Retinal pigment epithelial cell (primary cell): ENCODE measurements at places on chromosomes 1 and 21.

DNA sequence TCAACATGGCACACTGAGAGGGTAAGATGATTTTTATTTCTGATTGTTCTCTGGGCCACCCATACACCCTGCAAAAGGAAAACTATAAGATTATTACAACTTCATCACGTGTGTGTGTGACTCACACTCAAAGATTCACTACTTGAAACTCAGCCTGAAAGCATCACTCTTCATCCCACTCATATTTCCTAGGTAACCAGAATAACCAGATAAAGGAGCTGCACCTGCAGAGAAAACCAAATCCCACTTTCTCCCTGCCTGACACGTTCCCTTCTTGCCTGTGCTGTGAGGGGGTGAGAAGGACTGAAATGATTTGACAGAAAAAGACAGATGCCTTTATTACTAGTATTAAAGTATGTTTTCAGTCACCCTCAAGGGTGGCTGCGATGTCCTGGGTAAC is 131.6 kb downstream of the TGFBR3 start:
- no peak for DNase-seq

DNA sequence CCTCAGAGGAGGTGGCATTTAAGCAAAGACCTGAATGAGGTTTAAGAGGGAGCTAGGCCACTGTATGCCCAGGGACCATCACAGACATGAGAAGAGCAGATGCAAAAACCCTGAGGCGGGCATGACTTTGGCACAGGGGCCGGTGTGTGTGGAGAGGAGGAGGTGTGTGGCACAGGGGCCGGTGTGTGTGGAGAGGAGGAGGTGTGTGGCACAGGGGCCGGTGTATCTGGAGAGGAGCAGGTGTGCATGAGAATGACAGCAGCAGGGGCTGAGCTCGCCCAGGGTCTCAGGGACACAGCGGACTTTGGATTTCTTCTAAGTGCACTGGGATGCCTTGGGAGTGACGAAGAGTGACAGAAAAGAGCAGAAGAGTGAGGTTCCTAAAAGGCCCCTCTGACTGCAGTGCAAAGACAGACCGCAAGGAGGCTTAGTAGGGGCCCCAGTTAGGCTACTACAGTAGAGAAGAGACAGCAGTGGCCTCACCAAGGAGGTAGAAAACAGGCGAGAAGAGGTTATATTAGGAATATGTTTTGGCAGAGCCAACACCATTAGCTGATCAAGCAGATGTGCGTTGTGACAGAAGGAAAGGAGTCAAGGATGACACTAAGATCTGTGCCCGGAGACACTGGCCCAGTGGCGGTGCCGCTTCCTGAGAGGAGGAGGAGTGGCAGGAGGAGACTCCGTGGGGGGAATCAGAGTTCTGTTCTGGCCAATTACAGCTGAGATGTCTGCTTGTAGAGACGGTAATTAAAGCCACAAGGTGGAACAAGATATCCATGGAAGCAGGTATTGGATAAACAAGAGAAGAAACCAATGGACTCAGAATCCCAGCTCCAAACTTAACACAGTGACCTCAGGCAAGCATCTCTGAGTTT is 18.4 kb downstream of the ZBTB17 start:
- DNase-seq = no peak

- DNase-seq = no peak
Measured at GRCh38 chr1:47911424-47911823, 85.8 kb downstream of the TRABD2B start.

DNA sequence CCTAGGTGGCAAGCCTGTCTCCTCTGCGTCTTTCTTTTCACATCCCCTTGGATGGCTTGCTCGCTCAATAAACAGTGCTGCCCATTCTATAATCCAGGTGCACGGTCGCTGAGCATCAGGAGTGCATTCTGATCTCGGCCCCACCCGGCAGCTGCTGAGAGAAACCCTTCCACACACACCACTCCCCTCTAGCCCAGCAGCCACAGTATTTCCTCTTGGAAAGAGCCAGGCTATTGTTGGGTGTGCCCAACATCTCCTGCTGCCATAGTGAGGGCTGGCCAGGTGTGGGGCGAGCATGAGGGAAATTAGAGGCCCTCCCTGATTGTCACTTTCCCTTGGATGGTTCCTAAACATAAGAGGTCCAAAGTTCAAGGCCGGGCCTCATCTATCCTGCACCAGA is 24.7 kb downstream of the GPA33 start:
- no peak for DNase-seq

DNA sequence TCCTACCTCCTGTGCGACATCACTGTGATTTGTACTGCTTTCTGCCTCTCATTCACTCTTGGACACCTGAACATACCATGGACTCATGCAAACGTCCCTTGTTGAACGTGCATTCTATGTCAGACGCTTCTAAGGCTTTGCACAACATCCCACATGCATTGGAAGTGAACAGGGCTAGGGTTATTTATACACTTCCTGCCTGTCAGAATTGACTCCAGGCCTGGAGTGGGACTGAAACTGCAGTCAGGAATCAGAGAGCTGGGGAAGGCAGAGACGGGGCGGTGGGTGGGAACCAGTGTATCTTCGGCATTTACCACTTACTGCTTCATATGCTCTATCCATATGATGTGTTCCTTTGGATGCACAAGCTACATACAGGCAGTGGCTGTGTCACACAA is 81.4 kb upstream of the GALNT2 start:
- DNase-seq = no peak

DNA sequence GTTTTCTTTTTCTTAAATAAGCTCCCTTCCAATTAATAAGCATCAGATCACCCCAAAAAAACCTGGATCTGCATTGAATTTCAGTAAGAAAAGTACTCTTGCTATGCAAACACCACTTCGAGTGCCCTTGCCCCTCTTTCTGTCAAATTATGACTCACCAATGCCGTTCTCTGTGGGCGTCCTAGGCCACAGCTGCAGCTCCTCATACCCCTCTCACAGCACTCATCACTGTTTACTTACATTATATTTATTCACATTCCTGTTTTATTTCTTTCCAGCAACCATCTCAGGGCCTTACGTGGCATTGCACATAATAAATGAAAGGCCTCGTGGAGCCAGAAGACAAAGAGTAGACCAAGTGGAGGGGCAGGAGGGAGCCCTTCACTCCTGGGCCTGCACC is 99.1 kb upstream of the CTTNBP2NL start:
- DNase-seq = no peak

- DNase-seq = no peak
Measured at GRCh38 chr1:94650301-94650700, 108.7 kb upstream of the F3 start.

DNA sequence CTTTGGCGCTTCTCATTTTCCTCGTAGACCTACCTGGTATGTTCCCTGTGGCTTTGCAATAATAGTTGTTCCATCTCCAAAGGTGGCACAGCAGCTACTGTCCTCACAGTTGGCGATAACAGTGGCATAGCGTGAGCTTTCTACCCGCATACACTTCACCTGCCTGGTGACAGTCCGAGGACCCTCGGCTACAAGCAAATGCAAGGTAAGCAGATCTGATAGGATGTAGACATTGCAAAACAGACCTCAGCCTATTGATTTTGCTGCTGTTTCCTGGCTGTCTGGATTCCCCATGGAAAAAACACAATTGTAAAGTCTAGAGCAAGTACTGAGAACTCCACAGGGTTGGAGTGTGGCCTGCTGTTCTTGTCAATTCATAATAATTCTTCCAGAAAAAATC is 78.5 kb downstream of the WDR3 start:
- no peak for DNase-seq

- DNase-seq = no peak
Measured at GRCh38 chr1:160486453-160486852, 36.6 kb downstream of the SLAMF6 start.

GRCh38 chr1:226128487-226129075 is 58.0 kb downstream of the ACBD3 start:
- no peak for DNase-seq

GRCh38 chr1:222416001-222416791 is 131.7 kb downstream of the HHIPL2 start:
- no peak for DNase-seq
